Coronary artery (tissue), 2 donors: ENCODE measurements at places on chromosomes 5 and 9.

- DNase-seq: no peak
Measured at GRCh38 chr5:111013011-111013410, 58.5 kb upstream of the TSLP start.

DNA sequence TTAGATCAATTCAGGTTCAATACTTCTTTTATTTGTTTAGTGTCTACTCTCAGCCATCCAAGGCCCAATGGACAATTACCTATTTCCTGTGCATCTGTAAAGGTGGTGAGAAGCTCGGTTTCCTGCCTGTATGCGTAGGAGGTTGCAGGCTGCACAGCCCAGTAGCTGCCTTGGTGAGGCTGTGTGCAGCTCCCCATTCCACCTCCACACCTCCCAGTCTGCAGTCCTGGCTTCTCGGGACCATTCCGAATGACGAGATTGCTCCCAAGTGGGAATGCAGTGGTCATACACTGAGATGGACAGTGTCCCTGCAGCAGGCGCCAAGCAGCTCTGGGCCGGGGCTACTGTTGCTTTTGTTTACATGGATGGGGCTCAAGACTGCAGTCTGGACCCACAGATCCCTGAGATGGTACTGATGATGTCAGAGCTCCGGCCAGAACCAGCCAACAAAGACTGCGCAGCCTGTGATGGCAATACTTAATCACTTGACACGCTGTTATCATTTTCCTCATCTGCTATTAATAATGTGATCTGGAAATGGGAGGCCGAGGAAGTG, 206.1 kb upstream of the IRX1 start:
- DNase-seq: no peak

- no peak for DNase-seq
Measured at GRCh38 chr5:2423634-2424033, 327.8 kb downstream of the IRX2 start.

- no peak for DNase-seq
Measured at GRCh38 chr5:9698125-9698826, 68.1 kb upstream of the TAS2R1 start.

DNA sequence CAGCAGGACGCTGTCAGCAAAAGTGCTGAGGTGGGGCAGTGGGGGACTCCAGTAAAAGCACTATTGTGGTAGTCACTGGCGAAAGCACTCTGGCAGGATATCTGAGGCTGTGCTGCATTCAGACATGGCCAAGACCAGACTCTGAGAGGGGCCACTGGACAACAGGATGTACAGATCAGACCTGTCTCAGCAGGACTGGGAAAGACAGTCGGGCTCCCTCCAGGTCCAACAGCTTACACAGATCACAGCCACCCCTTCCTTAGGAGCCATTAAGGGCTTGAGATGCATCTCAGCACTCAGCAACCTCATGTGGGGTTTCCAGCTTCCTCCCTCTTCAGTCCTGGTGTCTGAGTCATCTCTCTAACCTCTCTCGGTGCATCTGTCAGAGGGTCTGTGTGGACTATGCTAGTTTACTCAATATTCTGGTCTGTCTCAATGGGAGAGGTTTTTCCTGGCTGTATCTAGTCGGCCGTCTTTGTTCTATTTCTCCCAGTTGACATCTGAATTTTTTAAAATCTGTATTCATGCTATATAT, 154.5 kb downstream of the CWC27 start:
- DNase-seq: no peak

DNA sequence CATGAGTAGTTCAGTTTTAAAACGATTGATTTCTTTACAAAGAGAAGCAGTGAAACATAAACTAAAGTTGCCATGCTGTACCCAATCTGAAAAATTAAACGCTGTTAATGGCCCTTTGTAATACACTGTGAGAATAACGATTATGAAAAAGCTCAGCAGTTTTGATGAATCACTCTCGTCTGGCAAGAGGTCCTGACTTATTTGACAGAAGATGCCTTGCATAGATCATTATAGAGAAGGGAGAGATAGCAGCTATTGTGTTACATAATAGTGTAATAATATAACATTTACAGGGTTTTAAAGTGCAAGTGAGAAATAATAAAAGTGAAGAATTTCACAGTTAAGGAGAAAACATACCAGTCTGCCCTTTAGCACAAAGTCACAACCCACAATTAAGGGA, 361.5 kb upstream of the CDH10 start:
- DNase-seq: no peak

DNA sequence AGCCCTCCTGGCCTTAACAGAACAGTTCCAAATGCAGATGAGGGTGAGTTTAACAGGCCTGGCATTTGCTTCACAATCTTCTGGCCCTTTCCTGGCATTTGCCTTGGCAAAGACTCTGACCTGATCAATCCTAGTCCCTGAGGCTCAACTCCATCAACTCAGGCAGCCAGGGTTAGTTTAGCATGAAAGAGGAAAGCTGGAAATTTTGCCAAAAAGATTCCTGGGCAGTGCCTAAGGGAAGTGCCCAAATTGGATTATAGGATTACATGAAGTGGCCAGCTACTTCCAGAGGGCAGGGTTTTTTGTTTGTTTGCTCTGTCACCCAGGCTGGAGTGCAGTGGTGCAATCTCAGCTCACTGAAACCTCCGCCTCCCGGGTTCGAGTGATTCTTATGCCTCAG, 36.8 kb downstream of the PCDHAC2 start:
- no peak for DNase-seq
